Fibroblast of skin of scalp (primary cell): ENCODE measurements at places on chromosomes 16 and 17.

DNA sequence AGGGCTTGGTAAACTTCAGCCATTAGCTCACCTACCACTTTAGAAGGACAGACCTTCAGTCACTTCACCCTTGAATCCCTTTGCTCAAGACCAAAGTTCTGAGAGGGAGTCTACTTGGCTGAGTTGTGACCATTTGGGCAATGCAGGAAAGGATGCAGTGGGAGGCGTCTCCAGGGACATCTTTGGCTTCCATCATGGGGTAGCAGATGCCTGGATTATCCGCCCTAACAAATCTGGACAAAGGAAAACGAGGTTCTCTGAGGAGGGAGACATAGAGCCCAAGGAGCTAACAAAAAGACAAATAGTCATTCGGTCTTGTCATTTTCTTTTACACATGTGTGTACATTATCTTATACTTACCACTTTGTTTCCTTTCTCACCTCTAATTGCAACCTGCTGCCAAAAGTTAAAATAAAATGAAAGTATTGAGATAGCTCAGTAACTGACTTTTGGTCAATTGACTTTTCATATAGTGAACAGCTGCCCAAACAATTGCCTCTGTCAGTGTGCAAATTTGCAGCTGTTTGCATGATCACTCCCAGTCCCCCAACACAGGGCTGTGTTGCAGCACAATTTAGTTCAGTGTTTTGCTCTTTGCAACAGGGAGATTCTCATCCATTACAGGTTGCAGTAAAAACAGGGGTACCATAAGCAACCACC lies 108.9 kb upstream of the EEF2KMT start:
- DNase-seq: no peak

DNA sequence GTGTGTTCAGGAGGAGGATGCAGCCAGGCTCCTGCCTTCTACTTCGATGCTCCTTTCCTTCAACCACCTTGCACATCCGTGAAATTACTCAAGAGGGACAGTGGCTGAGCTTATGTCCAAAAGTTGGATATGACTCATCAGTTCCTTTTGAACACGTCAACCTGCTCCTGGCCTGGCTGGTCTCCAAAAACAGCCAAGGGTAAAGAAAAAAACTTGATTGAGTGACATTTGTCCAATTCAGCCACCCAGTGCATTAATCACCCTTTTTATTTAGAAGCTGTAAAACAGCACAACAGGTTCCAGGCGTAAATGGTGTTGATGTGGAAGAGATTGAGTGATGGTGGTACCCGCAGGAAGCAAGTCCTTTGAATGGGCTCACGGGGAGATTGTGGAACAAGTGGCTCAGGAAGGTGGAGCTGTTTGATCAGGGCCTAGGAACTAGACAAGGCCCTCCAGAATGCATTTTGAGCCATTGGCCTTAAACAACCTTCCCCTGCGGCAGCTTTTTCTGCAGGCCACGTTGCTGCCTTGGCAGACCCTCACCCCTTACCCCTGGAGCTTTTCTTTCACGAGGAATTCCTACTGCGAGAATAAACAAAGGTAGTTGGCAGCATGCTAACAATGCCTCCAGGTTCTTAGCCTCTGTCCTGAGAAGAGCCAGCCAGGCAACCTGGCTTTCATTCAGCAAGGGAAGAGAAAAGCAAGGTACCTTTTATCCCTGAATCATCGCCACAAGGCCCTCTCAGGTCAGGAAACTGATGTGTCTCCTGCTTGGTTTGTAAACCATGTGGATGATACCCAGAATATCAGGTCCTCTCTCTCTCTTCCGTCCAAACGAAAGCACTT lies 173.3 kb upstream of the CACNG5 start:
- DNase-seq: no peak

DNA sequence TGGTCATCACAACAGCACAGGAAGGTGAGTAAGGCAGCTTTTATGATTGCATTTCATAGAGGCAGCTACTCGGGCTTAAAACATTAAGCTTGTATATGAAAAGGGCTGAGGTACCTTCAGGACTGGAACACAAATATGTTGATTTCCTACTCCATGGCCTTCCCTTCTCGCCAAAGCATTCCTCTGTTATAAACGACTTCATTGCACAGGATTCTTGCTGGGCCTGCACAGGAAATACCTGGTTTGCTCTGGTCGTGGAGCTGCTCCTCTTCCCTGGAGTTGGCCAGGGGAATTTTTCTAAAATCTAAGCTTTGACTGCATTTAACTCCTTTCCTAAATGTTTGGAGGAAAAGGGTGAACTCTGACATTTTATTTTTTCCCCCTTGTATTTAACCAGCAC lies 49.0 kb downstream of the CHD9 start:
- no peak for DNase-seq

- no peak for DNase-seq
Observed at GRCh38 chr17:19442731-19443130, 31.7 kb downstream of the RNF112 start.

DNA sequence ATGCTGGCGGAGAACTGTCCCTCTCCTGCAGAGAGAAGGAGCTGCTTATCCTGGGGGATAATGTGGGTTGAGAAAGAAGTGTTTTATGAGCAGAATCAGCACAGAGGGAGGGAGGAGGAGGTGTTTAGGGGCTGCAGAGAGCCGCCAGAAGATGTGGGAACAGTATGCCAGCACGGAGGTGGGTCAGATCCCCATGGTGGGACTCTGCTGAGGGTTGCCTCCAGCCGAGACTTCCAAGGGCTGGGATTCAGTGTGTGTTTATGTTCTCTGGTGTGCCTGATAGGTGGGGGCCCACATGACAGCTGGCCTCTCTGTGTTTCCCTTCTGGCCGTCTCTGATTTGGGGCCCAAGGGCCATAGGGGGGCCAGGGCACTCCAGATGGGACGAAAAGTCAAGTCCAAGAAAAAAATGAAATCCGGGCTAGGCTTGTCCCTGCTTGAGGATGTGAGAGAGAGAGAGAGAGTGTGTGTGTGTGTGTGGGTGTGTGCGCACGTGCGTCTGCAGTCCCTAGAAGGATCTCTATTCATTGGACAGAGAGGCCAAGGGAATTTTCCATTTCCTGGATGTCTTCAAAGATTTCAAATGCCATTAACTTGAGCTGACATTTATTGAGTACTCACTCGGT lies 21.6 kb downstream of the PRKCB start:
- no peak for DNase-seq

- DNase-seq: peak; percentile 5
Observed at GRCh38 chr16:68310437-68310773, 341 bp downstream of the SLC7A6OS start.

DNA sequence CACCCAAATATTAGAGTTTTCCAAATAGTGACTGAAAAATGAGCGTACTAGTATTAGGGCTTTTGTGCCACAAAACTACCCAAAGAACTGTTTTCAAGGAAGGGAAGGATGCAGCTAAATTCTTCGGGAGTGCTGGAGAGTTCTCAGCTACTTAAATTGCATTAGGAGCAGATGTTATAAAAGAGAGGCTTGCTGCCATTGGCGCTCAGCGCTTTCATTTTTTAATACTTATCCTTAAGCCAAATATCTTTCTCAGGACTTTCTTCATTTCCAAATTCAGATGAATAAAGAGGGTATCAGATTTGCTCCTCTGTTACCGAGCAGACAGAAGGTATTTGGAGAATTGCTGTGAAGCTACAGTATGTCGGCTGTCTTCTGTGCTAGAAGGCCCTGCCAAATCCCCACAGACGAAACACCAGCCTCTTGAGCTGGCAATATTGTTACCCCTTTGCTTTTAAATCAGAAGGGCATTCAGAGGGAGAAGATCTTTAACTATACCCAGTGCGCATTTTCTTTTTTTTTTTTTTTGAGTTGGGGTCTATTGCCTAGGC lies 47.2 kb upstream of the CLEC18A start:
- DNase-seq: no peak

- DNase-seq: no peak
Observed at GRCh38 chr17:1996800-1997288, 28.3 kb downstream of the RTN4RL1 start.

GRCh38 chr17:36859706-36860105 lies 77.6 kb upstream of the LHX1 start:
- no peak for DNase-seq

- no peak for DNase-seq
Observed at GRCh38 chr17:74164446-74165045, 38.9 kb upstream of the RPL38 start.

- no peak for DNase-seq
Observed at GRCh38 chr17:27984404-27984803, 58.1 kb upstream of the NLK start.

GRCh38 chr17:76166906-76167305 lies 25.9 kb upstream of the FOXJ1 start:
- DNase-seq: no peak

- no peak for DNase-seq
Observed at GRCh38 chr16:9521749-9522370, 430.4 kb downstream of the HAPSTR1 start.

DNA sequence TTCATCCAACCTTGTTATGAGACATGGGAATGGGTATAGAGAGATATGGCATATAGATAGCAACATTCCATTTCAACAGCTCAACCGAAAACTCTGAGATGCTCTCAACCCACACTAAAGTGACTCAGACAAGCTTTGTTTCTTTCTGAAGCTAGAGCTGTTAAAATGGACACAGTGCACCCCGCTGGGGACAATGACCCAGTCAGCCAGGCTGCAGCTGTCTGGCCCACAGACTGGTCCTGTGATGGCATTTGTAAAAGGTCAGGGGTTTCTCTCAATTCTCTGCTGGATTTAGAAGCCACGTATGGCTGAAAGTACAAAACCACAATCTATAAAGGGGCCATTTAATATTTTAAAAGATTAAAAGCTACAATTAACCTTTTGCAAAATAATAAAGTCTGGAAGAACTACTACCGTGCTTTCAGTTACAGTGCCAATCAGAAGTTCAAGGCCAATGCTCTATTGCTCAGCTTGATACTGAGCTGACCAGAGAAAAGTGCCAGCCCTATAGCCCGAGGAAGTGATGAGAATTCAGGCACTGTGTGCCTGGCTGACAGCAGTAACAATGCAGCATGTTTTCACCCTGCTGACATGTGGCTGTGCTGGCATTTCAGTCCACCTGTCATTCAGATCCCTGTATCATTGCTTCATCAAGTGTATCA lies 60.2 kb downstream of the TEX2 start:
- peak; percentile 68 for DNase-seq

GRCh38 chr17:30832438-30833124 lies 815 bp downstream of the ATAD5 start:
- no peak for DNase-seq

- no peak for DNase-seq
Observed at GRCh38 chr17:15181333-15181732, 83.8 kb downstream of the PMP22 start.

- DNase-seq: no peak
Observed at GRCh38 chr16:21990381-21990944, 10.5 kb downstream of the PDZD9 start.

GRCh38 chr17:81110488-81111040 lies 54.7 kb upstream of the PVALEF start:
- DNase-seq: no peak

- no peak for DNase-seq
Observed at GRCh38 chr17:73593249-73593965, 50.8 kb downstream of the SDK2 start.
